ENCODE measurements at places on chromosomes 4 and X.

DNA sequence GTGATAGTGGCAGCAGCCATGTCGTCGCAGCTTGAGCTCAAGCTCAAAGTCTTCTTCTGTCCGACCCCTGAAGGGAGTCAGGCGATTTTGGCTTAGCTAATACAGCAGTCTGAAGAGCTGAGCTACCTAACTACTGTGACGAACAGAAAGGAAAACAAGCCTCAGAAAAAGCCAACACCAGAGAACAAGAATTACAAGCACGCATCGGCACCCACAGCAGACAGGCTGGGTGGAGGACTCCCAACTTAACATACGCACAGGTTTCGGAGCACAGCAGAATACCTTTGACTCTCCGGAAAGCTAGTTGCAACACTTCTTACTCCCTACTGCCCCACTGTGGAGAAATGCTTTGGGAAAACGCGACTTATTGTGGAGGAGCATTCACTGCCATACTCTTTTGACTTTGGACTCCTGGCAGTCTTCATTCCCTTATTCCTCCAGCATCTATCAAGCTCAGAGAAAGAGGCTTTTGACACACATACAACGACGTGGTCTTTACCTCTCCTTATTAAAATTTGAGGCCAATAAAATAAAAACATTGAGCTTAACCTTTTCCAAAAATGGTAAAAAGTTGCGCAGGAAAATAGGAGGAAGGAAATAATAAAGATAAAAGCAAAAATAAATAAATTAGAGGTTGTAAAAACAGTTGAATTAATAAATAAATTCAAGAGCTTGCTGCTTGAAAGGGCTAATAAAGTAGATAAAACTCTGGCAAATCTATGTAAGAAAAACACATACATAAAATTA lies 41.3 kb upstream of the GPC3 start:
- peak; percentile 26 for DNase-seq

GRCh38 chr4:116702949-116703348 lies 382.4 kb downstream of the TRAM1L1 start:
- DNase-seq, result no peak

- DNase-seq, result no peak
These were observed 11.2 kb upstream of the ADD1 start for GRCh38 chr4:2832309-2832980.

DNA sequence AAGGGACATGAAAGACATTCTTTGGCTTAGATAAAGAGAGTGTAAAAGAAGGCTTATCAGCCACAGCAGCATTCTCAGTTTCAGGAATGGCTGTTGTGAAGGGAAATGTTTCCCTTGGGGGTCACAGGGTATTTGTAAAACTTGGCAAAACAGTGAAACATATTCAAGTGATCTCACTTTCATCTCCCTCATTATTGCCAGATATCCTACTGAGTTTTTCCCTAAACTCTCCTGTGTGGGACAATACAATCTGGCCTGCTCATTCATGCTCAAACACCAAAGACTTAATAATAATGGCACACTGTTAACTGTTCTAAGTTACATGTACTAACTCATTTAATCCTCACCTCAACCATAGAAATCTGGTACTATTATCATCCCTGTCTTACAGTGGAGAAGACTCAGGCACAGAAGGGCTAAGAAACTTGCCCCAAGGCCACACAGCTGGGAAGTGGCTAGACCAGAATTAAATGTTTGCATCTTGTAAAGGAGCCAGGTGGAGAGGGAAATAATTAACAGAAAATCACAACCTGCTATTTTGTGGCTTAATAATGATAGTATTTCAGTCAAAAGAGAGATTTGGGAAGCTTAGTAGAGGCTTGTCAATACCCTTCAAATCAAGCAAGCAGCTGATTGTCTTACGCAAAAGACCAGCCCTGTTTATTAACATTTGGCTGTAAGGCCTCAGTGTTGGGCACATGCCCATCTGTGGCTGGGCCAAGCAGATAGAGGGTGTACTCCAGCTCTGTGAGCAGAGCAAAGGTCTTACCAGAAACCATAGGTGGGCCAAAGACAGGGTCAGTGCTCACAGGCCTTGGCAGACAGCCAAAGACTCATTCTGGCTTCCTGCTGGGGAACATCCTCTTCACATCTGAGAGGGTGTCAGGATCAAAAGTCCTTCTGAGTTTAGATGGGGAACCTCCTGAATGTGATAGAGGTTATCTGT lies 17.3 kb downstream of the SMPX start:
- DNase-seq, result peak; percentile 35

DNA sequence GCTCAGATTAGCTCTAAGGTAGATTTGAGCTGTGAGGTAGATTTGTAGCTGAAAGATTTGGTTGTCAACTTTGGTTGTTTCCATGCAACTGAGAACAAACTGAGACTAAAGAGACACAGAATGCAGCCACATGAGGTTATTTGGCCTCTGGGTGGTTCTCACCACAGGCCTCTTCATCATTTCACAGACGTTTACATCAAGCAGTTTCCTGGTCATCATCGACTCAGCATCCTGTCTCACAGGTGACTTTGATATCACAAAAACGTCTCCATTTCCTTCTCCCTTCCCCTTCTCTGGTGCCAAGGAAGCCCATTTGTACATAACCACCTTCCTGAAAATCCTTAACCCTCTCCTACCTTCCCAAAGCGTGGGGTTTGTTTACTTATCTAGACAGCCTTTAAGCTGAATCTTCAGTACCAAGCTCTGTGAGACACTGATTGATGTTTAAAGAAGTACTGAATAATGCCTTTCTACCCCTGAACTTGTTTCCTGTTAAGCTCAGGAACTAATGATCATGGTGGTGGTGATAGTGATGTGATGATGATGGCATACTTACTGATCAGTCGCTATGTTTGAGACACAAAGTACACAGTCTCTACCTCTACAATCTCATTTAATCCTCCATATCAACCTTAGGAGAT lies 81.9 kb downstream of the FAM114A1 start:
- DNase-seq, result no peak

- DNase-seq, result no peak
These were observed 155.3 kb upstream of the HAND2 start for GRCh38 chr4:173685165-173685830.

GRCh38 chrX:123691776-123692175 lies 41.1 kb downstream of the THOC2 start:
- no peak for DNase-seq

DNA sequence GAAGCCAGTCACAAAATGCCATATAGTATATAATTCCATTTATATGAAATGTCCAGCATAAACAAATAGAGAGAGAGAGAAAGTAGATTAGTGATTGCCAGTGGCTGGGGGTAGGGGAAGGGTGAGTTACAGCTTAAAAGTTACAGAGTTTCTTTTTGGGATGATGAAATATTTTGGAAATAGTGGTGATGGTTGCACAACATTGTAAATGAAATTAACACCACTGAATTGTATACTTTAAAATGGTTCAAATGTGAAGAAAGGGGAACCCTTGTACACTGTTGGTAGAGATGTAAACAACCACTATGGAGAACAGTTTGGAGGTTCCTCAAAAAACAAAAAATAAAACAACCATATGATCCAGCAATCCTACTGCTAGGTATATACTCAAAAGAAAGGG lies 131.2 kb upstream of the GPC4 start:
- no peak for DNase-seq

DNA sequence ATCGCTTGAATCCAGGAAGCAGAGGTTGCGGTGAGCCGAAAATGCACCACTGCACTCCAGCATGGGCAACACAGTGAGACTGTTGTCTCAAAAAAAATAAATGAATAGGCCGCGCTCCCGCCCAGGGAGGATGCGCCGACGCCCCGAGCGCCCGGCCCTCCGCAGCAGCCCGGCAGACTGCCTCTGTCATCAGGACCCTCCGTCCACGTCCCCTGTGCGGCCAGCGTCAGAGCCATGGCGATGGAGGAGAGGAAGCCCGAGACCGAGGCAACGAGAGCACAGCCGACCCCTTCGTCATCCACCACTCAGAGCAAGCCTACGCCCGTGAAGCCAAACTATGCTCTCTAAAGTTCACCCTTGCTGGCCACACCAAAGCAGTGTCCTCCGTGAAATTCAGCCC lies 21.4 kb downstream of the LIAS start:
- DNase-seq, result no peak

- DNase-seq, result no peak
These were observed 68.0 kb downstream of the TMA16 start for GRCh38 chr4:163562496-163562895.

DNA sequence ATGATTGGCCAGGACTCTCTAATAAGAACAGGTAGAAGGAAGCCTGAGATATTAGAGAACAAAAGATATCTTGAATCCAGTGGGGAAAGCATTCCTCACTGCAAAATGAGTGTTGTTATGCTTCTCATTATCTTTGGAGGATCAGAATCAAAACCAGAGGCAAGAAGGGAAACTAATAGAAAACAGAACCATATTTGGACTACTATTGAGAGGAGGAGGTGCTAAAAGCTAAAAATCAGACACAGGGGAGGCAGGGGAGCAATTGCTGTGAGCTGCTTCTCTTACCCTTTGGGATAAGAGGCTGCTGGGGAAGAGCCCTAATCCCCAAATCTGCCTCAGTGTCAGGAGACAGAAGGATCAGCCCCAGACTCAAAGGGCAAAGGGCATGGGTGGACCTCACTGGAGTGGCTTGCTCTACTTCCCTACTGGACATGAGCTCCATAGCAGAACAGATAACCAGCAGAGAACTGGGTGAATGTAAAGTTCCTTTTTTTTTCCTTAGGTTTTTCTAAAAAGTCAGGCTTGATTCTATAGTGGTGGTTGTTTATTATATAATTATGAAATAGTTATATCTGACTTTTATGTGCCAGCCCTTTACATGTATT lies 60.1 kb downstream of the SEPTIN11 start:
- DNase-seq, result no peak

- no peak for DNase-seq
These were observed 215.1 kb upstream of the PITX2 start for GRCh38 chr4:110837896-110838450.

- no peak for DNase-seq
These were observed 113.4 kb downstream of the DRD5 start for GRCh38 chr4:9894644-9895332.

DNA sequence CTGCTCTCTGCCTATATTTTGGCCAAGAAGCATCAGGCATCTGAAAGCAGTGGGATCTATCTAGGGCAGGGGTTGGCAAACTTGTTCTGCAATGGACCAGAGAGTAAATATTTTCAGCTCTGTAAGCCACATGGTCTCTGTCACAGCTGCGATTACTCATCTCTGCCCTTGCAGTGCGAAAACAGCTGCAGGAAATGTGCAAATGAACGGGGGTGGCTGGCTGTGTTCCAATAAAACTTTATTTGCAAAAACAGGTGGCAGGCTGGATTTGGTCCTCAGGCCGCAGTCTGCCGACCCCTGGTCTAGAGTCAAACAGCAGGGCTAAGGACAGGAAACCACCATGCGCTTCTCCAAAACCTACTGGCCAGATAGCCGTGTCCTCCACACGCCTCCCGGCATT lies 48.6 kb downstream of the ACOX3 start:
- no peak for DNase-seq

GRCh38 chrX:129762448-129762847 lies 17.3 kb upstream of the SASH3 start:
- DNase-seq, result no peak

DNA sequence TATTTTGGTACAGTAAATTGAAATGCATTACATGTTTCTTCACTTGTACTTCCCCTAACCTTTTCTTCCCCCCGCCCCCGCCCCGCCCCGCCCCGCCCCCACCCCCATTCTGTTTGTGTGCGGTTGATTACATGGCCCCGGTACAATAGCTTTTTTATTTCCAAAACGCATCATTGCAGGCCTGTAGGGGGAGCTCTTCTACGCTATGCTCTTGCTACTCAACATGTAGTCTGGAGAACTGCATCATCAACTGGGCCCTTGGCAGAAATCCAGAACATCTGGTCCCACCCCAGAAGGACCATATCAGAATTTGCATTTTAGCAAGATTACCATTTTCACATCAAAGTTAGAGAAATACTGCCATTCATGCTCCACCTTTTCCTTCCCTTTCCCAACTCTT lies 333.3 kb upstream of the DDX53 start:
- DNase-seq, result no peak

DNA sequence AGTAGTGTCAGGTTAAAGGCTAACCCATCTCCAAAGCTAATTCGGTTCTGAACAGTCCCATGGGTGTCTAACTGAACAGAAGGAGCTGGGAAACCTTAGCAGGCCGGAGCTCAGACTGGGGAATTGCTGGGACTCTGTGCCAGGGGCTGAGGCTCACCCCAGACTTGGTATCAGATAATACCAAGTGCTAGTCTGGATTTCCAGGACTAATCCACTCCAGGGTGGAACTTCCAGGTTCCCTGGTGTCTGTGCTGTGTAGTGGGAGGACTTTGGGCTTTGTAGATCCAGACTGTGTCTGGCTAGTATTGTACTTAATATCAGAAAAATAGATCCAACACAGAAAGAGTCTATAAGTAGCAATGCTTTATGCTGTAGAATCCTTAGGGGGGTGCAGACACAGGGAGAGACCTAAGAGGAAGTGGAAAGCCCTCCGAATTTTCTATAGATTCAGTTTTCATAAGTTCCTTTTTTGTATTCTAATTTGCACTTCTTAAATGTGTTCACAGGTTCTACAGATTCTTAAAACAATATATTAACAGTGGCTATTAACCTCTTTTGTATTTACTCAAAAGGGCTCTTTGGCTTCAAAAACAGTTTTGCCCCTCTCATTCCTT lies 4.1 kb downstream of the ZNF827 start:
- DNase-seq, result no peak

GRCh38 chrX:24396236-24396930 lies 35.9 kb downstream of the SUPT20HL1 start:
- peak; percentile 67 for DNase-seq

DNA sequence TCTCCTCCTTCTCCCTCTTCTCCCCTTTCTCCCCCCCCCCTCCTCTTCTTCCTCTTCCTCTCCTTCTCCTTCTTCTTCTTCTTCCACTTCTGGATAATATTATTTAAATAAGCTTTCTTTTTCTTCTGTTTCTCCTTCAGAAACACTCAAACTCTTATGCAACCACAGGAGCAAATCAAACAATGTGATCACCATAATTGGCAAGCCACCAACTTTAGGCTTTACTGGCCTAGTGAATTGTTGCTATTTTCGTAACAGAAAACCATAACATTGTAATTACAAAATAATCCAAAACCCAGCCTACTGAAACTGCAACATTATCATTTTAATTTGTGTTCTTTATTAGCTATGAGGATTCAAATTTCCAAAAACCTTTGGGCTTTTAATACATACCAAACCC lies 14.3 kb downstream of the DCAF8L1 start:
- no peak for DNase-seq

- no peak for DNase-seq
These were observed 5.9 kb downstream of the IRAK1 start for GRCh38 chrX:154013614-154014360.

GRCh38 chr4:54308110-54308509 lies 79.0 kb downstream of the PDGFRA start:
- no peak for DNase-seq

GRCh38 chr4:177448850-177449249 lies 6.6 kb upstream of the AGA start:
- DNase-seq, result no peak

GRCh38 chr4:156298230-156298629 lies 344.6 kb upstream of the CTSO start:
- no peak for DNase-seq

DNA sequence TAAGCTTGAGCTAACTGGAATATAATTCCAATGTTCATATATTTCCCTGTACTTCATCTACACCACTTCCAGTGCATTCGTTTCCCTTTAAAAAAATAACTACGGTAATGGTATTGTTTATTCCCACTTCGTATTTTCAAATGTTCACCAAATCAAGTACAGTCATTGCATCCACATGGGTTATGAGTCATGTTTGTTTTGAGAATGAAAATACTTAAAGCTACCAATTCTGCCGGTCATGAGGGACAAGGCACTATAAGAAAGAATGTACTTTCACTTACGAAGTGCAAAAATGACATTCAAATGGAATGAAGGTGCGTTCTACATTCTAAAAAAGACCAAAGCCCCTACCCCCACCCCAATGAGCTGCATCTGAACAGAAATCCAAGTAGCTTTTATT lies 174.4 kb upstream of the FGF13 start:
- DNase-seq, result no peak

Data from NCI-H1092 (cell line).